ENCODE measurements at places on chromosomes 6 and 20. TPM values are rescaled to one million over a fixed set of nuclear protein-coding genes. Genes with fewer than 3 reads are reported as not detected.

DNA sequence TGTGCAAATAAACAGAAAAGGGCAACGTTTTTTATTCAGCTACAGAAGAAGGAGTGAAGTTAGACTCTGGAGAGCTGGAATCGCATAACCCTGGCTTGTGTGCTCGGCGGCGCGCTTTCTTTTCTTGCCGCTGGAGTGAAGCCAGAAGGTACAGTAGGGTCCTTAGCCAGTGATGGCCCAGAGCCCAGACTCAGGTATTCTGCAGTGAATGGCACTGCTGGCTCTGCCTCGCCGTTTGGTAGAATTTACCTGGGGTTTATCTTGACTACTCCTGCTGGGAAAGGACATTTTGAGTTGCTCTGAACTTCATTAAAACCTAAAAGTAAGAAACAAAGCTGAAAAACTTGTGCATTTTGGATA is 56.9 kb upstream of the TIAM2 start:
- no peak for DNase-seq

- no peak for DNase-seq
Measured at GRCh38 chr6:89351671-89352277, 748 bp downstream of the UBE2J1 start.

GRCh38 chr6:40387127-40387870 is 199.9 kb downstream of the LRFN2 start:
- no peak for DNase-seq

- peak; percentile 62 for DNase-seq
Measured at GRCh38 chr20:9392892-9393857, 121.2 kb upstream of the LAMP5 start.

GRCh38 chr6:6890400-6890858 is 217.3 kb upstream of the RREB1 start:
- peak; percentile 54 for DNase-seq

DNA sequence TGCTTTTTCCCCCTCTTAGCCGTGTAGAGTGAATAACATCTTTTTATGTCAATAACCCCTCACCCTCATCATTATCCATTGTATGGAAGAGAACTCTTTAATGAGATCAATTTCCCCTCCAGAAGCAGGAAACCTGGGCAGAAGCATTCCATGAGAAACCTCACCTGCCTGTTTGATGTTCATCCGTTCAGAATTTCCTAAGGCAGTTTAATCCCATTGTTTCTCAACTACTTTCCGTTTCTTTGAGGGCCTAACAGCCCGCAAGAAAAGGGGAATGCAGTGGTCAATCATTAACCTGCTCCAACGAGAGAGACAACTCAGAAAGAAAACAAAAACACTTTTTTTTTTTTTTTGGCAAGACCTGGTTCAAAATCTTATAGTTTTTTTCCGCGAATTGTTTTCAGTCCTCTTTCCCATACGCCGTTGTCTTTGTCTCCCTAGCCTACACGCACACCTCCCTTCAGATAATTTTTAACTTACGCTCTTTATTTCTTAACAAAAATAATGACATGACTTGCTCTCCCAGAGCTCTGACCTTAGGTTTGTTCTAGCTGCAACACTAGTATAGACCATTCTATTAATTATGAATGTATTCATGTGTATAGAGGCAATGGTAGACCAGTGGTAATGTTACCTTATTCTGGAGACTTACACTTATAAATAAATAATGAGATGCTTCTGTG is 25.6 kb upstream of the ID4 start:
- no peak for DNase-seq

DNA sequence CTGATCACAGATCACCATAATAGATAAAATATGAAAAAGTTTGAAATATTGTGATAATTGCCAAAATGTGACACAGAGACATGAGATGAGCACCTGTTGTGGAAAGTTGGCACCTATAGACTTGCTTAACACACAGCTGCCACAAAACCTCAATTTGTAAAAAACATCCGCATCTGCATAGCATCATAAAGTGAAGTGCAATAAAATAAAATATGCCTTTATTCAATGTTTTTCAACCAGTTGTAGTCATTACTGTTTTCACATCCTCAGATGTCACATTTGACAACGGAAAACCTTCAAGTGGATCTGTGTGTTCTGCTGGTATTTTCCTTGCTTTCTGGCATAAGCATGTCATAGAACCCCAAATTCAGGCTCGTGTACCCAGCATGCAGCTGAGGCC is 50.2 kb upstream of the IFNGR1 start:
- no peak for DNase-seq

- DNase-seq = no peak
Measured at GRCh38 chr6:155182103-155182502, 81.7 kb upstream of the CLDN20 start.

Gene FNDC1
- 0.07 TPM for total RNA-seq

Gene THEMIS
- 0.61 TPM for total RNA-seq

Measured in psoas muscle (tissue), 8 donors.